AG09309 (cell line): ENCODE measurements at places on chromosomes 7 and 10.

- no peak for DNase-seq
Measured at GRCh38 chr10:91564508-91564907, 68.4 kb downstream of the PPP1R3C start.

DNA sequence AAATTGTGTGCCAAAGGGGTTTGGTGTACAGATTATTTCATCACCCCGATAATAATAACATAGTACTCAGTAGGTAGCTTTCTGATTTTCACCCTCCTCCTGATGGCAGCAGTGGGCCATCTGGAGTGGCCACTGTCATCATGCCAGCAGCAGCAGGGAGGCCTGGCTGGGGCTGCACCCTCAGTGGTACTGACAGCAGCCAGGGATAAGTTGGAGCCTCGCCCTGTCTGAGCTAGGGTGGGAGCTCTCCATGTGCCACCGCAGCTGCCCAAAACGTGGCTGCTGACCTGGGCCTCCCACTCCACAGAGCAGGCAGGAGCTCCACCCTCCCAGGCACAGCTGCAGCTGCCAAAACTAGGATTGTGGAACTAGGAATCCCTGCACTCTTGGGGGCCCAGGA, 700.8 kb upstream of the KCND2 start:
- DNase-seq, result no peak

- no peak for DNase-seq
Measured at GRCh38 chr10:19835952-19836351, 19.7 kb downstream of the PLXDC2 start.

- no peak for DNase-seq
Measured at GRCh38 chr7:79064187-79064823, 389.2 kb downstream of the MAGI2 start.

DNA sequence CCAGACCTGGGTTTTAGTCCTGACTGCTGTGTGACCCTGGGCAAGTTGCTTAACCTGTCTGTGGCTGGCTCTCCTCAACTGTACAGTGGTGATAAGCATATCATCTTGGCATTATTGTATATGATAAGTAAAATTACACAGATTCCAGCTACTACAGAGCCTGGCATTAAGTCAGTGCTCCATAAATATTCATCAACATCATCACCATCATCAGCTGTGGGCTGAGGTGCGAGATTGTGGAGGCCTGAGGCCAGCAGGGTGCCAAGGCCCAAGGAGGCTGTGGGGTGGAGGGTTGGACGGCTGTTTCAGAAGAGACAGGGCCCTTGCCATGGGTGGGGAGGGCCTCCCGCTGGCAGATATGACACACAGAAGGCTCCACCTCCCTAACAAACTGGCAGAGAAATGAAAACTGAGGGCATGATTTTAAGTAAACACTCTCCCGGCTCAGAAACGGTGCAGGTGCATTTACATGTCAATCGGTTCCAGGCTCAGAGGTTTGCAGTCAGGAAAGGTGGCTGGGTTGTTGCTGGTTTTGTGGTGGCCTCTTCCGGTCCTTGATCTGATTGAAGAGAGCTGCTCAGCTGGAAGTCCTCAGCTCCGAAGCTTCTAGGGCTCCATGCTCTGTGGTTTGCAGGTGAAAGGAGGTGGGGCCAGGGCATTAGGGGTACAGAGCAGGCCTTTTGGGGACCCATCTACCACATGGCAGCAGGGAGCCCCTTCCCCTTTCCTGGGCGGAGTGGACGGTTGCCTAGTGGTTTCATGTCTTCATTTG, 10.2 kb downstream of the CRYGN start:
- no peak for DNase-seq
